Prostate gland (tissue), 2 donors: ENCODE measurements at places on chromosomes 13 and 19.

DNA sequence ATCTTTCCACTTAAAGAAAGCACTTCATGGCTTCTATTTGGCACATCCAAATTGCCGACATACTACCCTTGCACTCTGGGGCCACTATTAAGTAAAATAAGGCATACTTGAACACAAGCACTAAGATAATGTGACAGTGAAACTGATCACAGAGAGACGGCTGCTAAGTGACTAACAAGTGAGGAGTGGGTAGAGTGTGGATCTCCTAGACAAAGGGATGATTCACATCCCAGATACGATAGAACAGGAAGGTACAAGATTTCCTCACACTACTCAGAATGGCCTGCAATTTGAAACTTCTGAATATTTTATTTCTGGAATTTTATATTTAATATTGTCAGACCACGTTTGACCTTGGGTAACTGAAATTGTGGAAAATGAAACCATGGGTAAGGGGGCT lies 1721.8 kb upstream of the SPRY2 start:
- no peak for DNase-seq
- H3K36me3 ChIP-seq, result no peaks in the 10 kb centered on the region
- no peaks in the 10 kb centered on the region for H3K4me1 ChIP-seq

DNA sequence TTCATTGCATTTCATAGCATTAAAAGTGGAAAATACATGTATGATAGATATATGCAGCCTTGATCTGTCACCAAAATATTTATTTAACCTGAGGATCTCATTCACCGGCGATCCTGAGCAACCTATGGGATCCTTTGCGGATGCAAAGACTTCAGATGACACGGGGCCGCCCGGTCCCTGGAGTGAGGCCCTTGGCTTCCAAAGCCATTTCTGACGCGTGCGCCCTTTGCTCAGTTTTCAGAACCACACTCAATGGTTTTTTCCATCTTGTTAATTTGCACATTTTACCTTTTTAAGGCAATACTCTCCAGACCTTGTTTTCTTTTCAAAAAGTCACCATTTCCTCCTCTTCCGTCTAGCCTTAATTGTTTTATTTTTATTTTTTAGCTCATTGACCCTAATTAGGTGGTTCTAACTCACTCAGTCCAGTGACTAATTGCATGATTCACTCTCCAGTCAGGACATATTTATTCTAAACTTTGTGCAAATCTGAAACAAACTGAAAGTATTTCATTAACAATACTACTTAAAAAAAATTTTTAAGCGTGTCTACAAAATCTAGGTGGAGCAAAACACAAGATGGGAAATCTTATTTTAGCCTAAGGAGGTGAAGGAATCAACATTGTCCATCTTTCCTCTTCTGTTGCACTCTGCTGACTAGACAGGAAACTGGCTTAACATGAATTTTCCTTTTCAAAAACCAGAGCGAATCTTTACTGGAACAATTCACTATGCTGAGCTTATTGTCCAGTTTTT lies 47.9 kb downstream of the COL4A1 start:
- H3K4me3 ChIP-seq, result no peak overlapping the region
- no peaks in the 10 kb centered on the region for H3K27me3 ChIP-seq
- no peaks in the 10 kb centered on the region for H3K36me3 ChIP-seq
- no peak overlapping the region for H3K27ac ChIP-seq

- H3K4me1 ChIP-seq, result no peaks in the 10 kb centered on the region
- no peaks in the 10 kb centered on the region for H3K27me3 ChIP-seq
- no peak overlapping the region for H3K27ac ChIP-seq
- no peak overlapping the region for H3K4me3 ChIP-seq
- no peak for DNase-seq
- H3K36me3 ChIP-seq, result no peaks in the 10 kb centered on the region
These were observed 75.3 kb upstream of the CLDN10 start for GRCh38 chr13:95477187-95477586.

DNA sequence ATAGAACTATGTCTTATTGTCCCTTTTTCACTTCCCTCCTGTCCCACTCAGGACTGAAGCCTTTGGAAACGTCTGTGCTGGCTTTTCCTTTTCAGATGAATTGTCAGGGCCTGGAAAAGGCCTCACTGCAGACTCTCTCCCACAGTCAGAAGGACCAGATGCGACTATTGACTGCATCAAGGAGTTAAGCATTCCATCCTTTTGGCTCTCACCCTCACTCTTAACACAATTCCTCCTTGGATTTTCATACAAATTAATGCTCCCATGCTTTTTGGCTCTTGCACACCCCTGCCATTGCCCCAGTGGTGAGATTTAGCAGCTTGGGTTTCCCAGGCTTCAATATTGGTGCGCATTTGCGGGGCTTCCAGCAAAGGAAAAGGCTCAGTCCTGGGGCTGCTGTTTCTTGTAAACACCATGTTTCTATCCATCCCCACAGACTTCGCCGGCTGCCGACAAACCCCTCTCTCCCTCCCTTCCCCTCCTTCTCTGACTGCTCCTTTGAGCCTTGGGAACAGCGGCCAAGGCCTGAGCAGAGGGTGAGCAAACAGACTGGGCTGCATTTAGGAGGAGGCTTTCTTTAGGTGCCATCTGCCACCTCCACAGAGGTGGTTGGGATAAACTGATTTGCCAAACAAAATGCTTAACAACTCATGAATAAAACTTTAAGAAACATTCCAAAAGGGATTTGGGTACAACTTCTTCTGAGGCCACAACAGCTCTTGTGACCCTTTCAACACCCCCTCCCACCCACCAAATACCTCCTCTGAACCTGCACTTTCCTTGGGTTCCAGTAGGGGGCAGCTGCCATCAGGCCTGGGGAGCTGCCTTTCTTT lies 48.6 kb upstream of the PCDH8 start:
- H3K4me3 ChIP-seq, result no peak overlapping the region
- no peak for DNase-seq
- H3K4me1 ChIP-seq, result no peaks in the 10 kb centered on the region
- no peak overlapping the region for H3K27ac ChIP-seq

DNA sequence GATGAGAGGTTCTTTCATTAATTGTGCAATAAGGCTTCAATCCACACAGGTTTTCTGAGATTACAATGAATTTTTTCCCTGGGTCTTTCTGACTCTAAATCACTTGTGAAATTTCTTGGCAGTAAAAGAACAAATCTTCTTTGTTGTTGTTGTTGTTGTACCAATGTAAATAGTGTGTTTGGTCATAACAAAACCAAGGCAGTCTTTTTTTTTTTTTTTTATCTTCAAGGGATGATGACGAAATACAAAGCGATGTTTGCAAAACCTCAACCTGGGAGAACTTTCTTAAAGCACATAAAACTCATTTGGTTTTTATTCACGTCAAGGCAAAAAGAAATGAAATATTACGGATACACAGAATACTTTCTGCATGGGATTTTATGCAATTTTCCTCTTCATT lies 462.0 kb downstream of the LIG4 start:
- H3K4me3 ChIP-seq, result no peak overlapping the region
- H3K27me3 ChIP-seq, result no peaks in the 10 kb centered on the region
- DNase-seq, result no peak
- H3K27ac ChIP-seq, result no peak overlapping the region
- H3K4me1 ChIP-seq, result no peaks in the 10 kb centered on the region

GRCh38 chr13:44458313-44458975 lies 84.8 kb downstream of the SERP2 start:
- H3K36me3 ChIP-seq, result no peaks in the 10 kb centered on the region
- H3K4me3 ChIP-seq, result no peak overlapping the region
- H3K27me3 ChIP-seq, result no peaks in the 10 kb centered on the region
- DNase-seq, result no peak
- no peak overlapping the region for H3K27ac ChIP-seq

GRCh38 chr19:50176775-50177174 lies 13.7 kb upstream of the IZUMO2 start:
- no peak for DNase-seq
- no peak overlapping the region for H3K4me3 ChIP-seq
- no peaks in the 10 kb centered on the region for H3K4me1 ChIP-seq
- H3K27ac ChIP-seq, result no peak overlapping the region
- H3K27me3 ChIP-seq, result no peaks in the 10 kb centered on the region
- no peaks in the 10 kb centered on the region for H3K36me3 ChIP-seq
